Uterine smooth muscle cell (primary cell): ENCODE measurements at places on chromosomes 1 and 21. TPM values are rescaled to one million over a fixed set of nuclear protein-coding genes. Genes with fewer than 3 reads are reported as not detected.

TRIM46 gene
- total RNA-seq, result 3.9 and 4.9 TPM in 2 replicates

KLF17 gene
- total RNA-seq, result under 0.01 TPM in 2 replicates

AGRN gene
- 35.2 and 54.7 TPM in 2 replicates for total RNA-seq

PLA2G2A gene
- total RNA-seq, result not detected in 2 replicates

CD1B gene
- total RNA-seq, result not detected in 2 replicates

CD48 gene
- under 0.01 TPM in 1 of 2 replicates, not detected in the other for total RNA-seq

CD53 gene
- total RNA-seq, result not detected in 2 replicates

PATJ gene
- total RNA-seq, result 9.0 and 14.0 TPM in 2 replicates

PTGFRN gene
- 12.4 and 13.1 TPM in 2 replicates for total RNA-seq

MCOLN3 gene
- 3.8 and 6.5 TPM in 2 replicates for total RNA-seq

CRYAA gene
- not detected in 2 replicates for total RNA-seq

CASQ2 gene
- total RNA-seq, result not detected in 2 replicates

SORT1 gene
- total RNA-seq, result 5.8 and 12.6 TPM in 2 replicates

DAB1 gene
- total RNA-seq, result under 0.01 and 0.12 TPM in 2 replicates

HPCAL4 gene
- not detected in 2 replicates for total RNA-seq

IL24 gene
- 2.9 and 3.1 TPM in 2 replicates for total RNA-seq

LCE6A gene
- not detected in 2 replicates for total RNA-seq

LAD1 gene
- total RNA-seq, result not detected in 2 replicates

DCST1 gene
- total RNA-seq, result not detected in 2 replicates

OR2L13 gene
- not detected in 2 replicates for total RNA-seq
